ENCODE measurements at places on chromosomes 2 and 18.

DNA sequence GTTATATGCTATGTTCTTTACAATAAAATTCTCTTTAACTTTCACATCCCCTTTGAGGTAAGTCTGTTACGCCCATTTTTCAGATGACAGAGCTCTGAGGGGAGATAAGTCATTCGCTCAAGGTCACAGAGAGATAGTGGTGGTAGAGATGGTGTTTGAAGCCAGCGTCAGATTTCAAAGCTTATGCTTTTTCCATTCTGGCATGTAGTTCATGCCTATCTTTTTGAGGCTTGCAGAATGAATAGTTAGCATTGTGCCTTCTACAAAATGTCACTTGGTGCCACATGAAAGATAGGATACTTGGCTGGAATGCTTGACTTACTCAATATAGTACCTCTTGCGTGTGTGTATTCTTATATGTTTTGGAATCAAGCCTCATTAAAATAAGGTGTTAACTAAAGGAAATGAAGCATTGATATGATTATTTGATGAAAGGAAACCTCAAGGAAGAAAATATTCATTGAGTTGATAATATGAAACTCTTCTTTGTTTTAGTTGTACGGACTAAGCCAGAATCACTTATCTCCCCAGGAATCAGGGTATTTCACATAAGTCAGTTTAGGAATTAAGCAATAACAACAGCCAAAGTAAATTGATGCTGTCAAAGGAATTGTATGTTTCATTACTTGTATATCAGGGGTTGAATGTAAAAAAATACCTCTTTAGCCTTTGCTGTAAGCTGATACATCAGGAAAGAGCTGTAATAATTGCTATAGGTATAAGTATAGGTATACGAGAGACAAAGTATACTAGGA is 15.5 kb downstream of the SPATS2L start:
- no peak for DNase-seq

- DNase-seq, result no peak
Observed at GRCh38 chr18:75400366-75400765, 27.1 kb downstream of the SMIM21 start.

DNA sequence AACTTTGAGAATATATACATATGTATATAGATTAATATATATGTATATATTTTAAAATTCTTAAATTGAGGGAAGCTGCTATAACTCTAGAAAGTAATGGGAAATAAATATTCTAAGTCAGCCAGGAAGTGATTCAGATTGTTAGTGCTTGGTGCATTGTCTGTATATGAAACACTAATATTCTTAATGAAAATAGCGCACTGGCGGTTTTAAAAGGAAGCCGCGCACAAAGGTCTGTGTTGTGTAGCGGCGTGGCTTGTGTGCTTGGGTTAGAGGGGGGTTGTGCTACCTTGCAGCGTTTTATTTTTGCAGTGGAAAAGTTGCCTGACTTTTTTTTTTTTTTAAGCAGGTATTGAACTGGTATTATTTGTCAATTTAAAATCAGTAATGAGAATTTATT is 11.3 kb downstream of the TSHZ1 start:
- DNase-seq, result no peak

DNA sequence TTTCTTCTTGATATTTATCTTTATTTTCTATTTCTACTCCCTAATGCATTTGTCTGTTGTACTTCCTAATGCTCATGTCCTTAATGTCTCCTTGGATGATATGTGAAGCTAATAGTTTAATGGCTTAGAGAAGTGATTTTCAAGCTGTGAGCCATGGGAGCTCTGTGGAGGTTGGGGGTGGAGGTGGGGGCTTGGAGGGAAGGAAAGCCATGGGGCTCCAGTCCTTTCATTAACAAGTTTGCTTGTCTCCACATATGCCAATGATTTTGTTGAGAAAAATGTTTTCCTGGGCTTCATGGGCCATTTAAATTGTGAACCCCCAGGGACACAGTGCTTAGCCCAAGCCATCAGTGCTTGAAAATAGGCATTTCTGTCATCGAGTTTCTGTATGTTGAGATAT is 264.1 kb downstream of the SCG2 start:
- no peak for DNase-seq

GRCh38 chr2:42105330-42106256 is 57.8 kb downstream of the PKDCC start:
- peak; percentile 72 for DNase-seq

DNA sequence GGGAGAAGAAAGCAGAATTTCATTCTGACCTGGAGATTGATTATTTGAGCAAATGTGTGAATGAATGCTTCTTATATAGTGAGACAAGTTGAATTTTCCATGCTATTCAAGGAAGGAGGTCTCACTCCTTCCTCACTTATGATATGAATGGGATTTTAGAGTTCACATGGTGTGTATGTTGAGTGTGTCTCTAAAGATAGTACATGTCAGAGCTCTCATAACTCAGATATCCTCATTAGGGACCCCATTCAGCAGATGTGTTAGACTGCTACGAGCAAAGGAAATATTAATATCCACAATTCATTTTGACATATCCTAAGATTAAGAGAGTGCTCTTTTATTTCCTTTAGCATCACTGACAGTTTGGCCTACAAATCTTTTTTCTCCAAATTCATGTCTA is 368.5 kb downstream of the ARHGAP15 start:
- DNase-seq, result no peak

DNA sequence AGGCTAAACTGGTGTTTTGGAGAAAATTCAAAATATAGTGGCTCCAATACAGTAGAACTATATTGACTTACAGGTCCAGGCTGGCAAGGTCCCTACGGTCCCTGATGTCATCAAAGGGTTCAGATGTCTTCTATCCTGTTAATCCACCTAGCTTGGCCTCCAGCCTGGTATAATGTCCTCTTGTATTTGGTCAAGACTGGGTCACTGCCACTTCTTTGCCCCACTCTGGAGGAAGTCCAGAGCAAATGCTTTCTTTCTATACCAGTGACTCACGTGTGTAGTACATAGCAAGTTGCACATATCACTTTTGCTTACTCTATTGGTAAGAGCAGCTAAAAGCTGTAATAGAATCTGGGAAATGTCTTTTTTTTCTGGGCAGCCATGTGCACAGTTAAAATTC is 80.8 kb downstream of the LCLAT1 start:
- DNase-seq, result no peak

DNA sequence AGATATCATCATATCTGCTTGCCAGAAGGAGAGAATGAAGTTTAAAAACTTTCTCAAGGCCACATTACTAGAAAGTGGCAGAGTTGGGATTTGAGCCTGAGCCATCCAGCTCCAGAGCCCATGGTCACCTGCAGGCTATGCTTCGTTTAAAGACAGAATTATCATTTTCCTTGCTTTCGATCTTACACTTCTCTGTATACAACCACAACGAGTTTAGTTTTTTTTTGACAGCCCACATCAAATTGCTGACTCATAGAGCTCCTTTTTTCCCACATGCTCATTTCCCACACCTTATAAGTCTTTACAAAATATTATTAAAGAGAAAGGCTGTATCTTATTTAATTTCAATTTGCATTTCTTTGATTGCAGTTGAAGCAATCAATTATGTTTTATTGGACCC is 6.5 kb downstream of the PLEK start:
- DNase-seq, result no peak

DNA sequence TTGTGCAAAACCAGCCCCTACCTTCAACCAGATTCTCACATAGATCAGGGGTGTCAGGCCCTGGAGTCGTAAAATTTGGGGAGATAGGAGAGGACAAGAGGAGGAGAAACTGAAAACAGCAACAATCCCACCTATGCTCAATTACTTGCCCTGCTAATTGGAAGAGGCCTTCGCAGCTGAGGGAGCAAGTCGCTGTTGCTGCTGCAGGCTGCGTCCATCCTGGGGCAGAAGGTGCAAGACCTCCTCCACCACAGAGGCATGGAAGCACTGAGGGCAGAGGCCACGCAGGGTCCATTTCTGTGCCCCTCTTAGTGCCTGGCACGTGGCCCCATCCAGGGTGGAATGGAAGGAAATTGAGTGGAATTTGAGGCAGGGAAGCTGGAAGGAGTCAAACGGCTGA is 36.5 kb downstream of the CNGA3 start:
- DNase-seq, result no peak

DNA sequence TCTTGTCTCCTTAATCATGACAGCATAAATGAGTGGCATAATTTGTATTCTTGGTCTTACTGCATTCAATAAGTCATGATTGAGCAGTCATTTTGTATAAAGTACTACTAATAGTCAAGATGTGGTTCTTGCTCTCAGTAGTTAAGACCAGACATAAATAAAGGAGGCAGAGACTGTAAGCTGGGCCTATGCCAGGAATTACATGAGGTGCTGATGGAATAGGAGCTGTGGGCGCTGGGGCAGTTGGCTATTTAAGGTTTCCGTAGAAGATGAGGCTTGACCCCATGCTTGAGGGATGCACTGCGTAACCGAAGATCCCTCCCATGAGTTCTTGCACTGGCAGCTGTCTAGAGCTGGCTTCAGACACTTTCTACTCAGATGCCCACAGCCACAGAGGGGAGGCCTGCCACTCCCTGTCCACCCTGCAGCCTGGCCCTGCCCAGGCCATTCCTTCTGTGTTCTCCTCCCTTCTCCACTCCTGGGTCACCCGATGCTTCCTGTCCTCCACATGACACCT is 150.9 kb upstream of the REV1 start:
- DNase-seq, result no peak

Data from activated naive CD4-positive, alpha-beta T cell (primary cell).